ENCODE measurements at places on chromosomes 3 and 15.
A peak's percentile ranks its signal among the peaks of the same experiment; 100 is the strongest.

GRCh38 chr3:59797533-59797932 lies 747.7 kb upstream of the CFAP20DC start:
- no peak for DNase-seq

- DNase-seq: no peak
Observed at GRCh38 chr3:120275618-120276017, 9.4 kb downstream of the GPR156 start.

GRCh38 chr15:92803852-92804609 lies 96.1 kb upstream of the CHD2 start:
- peak; percentile 77 for DNase-seq

GRCh38 chr3:188949996-188950395 lies 221.8 kb upstream of the TPRG1 start:
- no peak for DNase-seq

DNA sequence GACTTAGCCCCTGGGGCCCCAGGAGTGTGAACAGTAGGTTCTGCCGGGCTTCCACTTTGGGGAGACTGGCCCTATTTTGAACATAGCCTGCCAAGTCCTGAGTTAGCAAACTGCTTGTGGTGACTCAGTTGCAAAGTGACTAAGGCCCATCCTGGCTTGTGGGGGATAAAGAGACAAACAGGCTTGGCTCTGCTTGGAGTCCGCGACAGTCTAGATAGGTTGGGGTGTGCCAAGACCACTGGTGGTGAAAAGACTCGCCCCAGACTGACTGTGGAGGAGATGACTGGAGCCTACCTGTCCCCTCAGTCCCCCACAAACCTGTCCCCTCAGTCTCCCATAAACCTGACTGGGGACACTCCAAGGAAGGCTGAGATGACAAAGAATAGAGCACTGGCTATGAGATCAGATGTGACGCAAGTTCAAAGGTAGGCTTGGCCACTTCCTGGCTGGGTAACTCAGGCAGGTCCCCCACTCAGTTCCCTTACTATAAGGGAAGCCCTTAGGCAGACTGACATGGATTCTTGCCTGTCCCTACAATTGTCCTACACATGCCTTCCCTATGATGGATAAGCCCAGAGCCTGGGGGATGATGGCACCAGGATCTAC lies 4.3 kb downstream of the DNASE1L3 start:
- DNase-seq: peak; percentile 25

DNA sequence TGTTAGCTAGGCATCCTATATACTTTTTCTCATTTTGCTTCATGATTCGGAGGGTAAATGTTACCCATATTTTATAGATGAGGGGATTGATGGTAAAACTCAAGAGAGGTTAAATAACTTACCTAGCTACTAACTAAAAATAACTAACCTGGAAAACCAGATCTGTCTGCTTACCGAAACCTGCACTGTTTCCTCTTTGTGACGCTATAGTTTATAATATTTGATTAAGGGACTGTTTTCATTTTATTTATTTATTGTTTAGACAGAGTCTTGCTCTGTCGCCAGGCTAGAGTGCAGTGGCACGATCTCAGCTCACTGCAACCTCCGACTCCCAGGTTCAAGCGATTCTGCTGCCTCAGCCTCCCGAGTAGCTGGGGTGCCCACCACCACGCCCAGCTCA lies 55.9 kb downstream of the MAP6D1 start:
- no peak for DNase-seq

DNA sequence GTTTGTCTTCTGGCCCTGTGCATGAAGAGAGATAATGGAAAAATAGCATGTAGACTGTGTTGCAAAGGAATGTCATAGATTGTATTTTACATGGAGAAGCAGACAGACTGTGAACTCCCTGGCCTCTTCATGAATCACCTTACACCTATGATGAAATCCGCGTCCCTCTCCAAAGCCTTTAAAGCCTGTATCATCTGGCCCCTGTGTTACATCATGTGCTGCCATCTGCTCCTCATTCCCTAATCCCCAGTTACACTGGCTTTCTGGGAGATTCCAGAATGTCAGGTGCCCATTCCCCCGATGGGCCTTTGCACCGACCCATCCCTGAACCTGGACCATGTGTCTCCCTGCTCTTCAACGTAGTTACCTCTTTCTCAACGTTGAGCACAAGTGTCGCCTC lies 190.8 kb downstream of the ADAMTSL3 start:
- no peak for DNase-seq

All from stimulated activated CD4-positive, alpha-beta T cell treated with anti-CD3 and anti-CD28 coated beads, Interleukin-15, amount 100 ng/mL, for 48 hours (primary cell).